ENCODE measurements at places on chromosomes 12 and 14.
A peak's percentile ranks its signal among the peaks of the same experiment; 100 is the strongest.

DNA sequence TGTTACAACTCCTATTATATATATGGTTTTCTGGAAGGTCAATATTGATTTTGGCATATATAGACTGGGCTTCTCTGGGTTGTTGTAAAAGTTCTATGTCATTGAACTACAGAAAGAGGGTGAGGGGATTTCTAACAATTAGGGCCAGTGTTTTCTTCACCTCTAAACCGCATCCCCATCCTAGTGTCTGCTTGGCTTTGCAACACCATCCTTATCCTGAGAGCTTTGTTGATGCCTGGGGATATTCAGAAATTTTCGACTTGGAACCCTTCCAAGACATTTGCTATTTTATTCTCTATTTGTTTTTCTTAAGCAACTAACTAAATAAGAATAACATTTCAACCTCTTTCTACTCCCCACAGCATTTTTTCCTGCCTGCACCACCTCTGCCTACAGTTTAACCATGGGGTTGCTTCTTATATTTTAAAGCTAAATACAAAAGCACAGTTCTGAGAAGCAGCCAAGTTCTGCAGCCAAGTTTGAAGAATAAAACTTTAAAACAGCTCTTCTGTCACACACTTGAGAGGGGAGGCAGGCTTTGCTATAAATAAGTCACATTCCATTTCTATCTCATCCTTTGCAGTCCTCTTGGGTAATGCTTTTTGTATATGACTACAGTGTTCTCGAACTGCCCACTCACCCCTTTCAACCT is 53.4 kb downstream of the RGS6 start:
- no peak for DNase-seq

DNA sequence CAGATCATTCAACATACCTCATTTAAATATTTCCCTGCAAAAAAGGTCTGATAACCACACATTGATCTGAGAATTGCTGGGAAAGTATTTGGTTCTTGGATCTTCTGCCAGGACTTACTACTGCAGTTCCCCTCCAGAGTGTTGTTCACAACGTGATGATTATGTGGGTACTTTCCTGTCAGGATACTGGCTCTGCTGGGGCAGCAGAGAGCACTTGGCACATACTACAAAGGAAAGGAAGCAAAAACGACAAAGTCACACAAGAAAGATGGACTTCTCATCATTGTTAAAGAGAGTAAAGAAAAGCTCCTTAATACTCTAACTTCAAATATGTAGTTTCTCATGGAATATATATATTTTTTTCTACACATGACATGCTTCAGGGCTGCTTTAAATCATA is 11.5 kb downstream of the GNS start:
- DNase-seq, result no peak

- DNase-seq, result no peak
Measured at GRCh38 chr14:24839617-24840203, 205.7 kb upstream of the GZMB start.

DNA sequence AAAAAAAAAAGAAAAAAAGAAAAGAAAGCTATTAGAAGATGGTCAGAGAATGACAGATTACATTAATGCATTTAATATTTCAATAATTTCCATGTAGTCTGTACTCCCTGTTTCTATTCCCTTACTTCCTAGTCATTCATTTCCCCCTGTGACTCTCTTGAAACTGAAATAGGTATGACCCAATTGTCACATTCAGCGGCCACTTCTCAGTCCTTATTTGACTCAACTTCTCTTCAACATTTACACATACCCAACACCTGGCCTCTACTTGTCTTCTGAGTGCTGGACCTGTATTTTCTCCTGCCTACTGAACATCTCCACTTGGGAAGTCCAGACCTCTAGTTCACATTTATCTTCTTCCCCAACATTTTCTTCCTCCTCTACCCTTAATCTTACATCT is 7.2 kb downstream of the EEA1 start:
- DNase-seq, result no peak

- no peak for DNase-seq
Measured at GRCh38 chr12:52349196-52349595, 18.1 kb downstream of the KRT85 start.

DNA sequence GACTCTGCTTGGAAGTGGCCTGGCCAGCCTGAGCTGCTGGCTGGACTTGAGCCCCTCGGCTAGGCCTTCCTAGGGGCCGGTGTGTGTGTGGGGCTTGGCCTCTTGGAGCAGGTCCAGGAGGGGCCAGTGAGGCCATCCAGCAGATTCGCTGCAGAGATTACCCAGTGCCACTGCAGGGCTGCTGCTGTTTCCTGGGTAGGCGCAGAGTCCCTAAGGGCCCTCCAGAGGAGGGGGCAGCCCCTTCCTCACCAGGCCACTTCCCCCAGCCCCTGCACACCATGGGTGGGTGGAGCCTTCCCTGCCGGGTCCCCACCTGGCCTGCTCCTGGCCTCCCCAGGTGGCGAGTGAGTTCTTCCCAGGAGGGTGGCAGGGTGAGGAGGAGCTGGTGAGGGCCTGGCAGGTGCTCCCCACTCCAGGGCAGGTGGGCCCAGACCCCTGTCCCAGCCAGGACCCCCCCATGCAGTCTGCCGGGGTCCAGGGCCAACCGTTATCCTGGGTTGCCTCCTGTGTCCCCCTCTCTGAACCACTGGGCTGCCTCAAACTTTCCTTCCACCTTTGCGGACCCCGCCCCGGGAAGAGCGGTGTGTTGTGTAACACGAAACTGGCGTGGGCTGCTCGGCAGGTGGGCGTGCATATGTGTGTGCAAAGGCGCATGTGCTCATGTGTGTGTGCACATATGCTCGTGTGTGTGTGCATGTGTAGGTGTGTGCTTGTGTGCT is 25.1 kb downstream of the ASPG start:
- no peak for DNase-seq

DNA sequence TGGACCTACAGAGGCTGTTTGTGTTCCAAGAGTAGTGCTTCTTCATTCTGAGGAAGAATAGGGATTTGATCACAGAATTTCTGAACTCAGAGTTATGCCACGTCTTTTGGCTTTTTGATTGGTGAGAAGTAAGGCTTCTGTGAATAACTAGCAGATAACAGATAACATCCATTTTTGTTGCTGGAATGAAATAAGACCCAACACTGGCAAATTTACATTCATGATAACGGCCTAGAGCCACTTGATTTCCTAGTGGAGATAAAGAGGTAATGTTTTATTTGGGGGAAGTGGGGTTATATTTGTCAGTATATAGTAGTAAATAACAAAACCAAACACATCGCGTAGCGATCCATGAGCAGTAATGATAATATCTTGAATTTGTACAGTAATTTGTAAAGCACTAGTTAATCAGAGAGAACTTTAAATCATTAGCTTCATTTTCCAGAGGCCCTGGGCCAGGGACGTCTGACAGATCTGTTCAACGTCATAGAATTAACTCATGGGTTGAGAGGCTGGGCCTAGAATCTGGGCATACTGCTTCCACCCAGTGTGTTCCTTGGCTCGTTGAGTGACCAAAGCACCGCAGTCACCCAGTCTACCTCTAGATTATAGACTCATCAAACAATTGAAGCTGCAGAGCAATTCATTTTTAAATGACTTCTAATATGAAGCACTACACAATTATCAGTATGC is 79.6 kb downstream of the HMGA2 start:
- no peak for DNase-seq

DNA sequence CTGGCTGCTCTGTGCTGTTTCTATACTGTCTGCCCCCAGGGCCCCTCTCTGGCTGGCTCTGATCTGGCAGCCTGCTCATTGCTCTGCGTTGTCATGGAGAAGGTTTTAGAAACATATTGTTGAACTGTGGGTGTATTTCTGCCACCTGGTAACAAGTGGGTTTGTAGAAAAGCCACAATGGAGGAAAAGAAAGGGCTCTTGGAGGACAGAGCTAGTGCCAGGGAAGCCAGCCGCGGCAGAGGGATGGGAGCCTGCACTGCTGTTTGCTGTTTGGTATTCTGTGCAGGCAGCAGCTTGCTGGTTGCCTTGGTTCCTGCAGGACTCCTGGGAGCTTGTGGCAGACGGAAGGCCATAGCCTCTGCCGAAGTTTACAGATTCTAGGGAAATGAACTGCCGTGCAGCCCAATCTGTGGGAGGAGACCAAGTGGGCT is 15.1 kb downstream of the CCDC177 start:
- no peak for DNase-seq

GRCh38 chr12:43112101-43112920 is 439.7 kb downstream of the ADAMTS20 start:
- peak; percentile 91 for DNase-seq

DNA sequence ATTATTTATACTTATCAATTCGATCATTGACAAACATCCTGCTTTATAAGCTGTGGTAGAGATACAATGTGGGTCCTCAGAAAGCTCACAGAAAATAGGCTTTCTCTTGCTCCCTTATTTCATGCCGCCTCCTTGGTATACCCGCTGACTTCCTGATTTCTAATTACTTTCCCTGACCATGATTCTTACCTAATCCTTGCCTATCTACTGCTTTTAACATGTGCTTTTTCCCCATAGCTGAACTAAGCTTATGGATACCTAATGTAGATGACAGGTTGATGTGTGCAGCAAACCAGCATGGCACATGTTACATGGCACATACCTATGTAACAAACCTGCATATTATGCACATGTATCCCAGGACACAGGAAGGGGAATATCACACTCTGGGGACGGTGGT is 65.1 kb downstream of the ITPR2 start:
- DNase-seq, result no peak

DNA sequence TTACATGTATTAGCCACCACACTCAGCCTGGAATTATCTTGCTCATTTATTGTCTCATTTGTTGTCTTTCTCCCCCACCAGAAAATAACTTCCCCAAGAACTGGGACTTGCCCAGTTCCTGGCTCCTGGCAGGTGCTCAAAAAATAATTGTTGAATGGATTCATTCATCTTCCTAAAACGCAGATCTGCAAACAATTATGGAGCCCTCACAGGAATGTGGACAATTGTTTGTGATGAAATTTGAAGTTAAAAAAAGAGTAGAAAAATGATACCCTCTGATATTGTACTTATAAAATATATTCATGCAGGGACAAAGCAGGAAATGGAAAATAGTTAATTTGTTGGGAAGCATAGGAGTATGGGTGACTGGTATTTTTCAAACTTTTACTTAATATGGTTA is 60.7 kb upstream of the MAP1LC3B2 start:
- DNase-seq, result peak; percentile 86

DNA sequence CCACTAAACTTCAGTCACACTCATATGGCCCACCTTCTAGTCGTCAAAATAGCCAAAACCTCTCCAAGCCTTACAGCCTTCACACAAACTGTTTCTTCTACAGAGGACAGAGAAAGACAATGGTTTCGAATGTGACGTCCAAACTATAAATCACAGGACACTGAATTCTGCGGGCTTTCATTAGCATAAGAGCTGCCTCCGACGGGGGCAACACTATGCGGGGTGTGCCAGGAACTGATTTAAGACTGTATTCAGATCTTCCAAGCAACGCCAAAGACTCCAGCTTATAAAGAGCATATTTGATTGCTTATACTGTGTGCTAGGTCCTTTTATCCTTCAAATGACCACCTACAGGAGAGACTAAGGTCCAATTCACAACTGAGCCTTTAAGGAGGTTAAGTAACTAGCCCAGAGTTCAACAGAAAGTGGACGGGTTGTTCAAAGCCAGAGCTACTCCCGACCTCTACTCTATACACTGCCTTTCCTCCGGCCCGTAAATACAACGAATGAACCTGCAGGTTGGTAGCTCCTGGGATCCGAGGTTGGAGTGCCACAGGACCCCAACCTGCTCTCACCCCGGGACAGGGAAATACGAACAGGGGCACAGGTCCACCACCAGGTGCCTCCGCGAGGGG is 575 bp downstream of the L2HGDH start:
- no peak for DNase-seq

DNA sequence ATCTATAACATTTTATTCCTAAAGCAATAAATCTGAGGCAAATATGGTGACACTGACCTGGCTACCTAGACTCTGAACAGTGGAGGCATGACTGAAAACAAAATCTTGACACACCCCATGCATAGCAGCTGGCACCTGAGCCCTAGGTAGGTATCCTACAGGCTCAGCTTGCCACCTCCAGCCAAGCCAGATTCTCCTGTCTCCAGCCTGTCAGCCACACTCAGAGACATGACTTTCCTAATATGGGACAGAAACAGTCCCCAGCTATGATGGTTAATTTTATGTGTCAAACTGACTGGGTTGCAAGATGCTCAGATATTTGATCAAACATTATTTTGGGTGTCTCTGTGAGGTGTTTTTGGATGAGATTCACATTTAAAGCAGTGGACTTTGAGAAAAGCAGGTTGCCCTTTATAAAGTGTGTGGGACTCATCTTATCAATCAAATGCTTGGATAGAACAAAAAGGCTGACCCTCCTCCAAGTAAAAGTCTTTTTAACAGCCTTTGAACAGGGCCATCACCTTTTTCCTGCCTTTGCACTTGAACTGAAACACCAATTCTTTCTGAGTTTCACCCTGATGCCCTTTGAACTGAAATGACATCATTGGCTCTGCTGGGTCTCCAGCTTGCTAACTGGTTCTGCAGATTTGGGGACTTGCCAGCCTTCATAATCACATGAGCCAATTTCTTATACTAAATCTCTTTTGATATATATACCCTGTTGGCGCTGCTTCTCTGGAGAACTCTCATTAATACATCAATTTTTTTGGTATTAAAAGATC is 125.4 kb downstream of the LLPH start:
- no peak for DNase-seq

DNA sequence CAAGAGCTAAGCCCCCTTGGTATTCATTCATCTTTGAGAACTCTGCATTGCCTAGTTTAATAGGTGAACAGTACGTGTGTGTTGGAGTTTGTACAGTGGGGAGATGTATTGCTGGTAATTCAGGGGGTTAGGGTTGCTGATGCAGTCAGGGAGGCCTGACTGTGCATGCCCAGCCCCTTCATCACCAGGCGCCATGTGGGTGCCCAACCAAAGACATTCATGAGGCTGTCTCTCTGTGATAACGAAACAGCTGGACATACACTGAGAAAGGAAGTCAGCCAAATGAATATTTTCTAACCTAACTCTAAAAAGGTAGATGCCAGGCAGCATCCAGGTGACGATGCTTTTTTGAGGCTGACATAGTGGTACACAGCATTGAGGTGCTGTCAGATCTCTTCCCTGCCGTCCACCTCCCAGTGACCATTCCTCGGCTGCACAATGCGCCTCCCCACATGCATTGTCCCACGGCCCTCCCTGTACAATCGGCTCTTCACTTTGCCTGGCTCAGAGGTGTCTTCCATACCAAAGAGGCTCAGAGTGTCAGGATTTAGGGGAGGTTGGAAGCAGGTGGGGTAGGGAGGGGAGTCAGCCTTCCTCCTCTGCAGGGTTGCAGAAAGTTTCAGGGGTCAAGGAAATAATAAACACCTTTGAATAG is 19.0 kb downstream of the EML1 start:
- DNase-seq, result no peak

- DNase-seq, result no peak
Measured at GRCh38 chr12:10082117-10082874, 16.5 kb downstream of the CLEC1A start.

DNA sequence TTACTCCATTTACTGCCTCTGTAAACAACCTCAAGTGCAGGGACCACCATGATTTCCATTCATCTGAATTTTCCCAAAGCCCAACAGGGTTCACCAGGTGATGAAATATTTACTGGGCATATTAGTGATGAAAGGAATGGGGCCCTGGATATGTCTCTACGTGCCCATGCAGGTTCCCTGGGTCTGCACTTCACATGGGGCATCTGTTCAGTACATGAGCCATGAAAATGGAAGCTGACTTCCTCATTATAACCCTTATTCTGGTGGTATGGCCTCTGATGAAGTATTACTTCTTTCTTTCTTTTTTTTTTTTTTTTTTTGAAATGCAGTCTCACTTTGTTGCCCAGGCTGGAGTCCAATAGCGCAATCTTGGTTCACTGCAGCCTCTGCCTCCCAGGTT is 26.5 kb upstream of the CORO1C start:
- no peak for DNase-seq

- DNase-seq, result no peak
Measured at GRCh38 chr14:24080142-24080530, 8.8 kb downstream of the CPNE6 start.

GRCh38 chr14:20278414-20278813 is 27.3 kb downstream of the TTC5 start:
- peak; percentile 15 for DNase-seq
